Aorta (tissue), 5 donors: ENCODE measurements at places on chromosomes 5 and 9. TPM values are rescaled to one million over a fixed set of nuclear protein-coding genes. Genes with fewer than 3 reads are reported as not detected.

The ARL10 gene
- polyA plus RNA-seq = 8.3 TPM

The SLC34A1 gene
- not detected for polyA plus RNA-seq

The IL3 gene
- polyA plus RNA-seq = not detected

The TRPM6 gene
- polyA plus RNA-seq = 0.13 TPM

The BTNL9 gene
- 0.26 TPM for polyA plus RNA-seq

The ADCY2 gene
- 0.56 TPM for polyA plus RNA-seq

The ANKRD31 gene
- 0.03 TPM for polyA plus RNA-seq

- H3K4me3 ChIP-seq = no peak overlapping the region
- no peak for DNase-seq
- no peaks in the 10 kb centered on the region for H3K4me1 ChIP-seq
- H3K27ac ChIP-seq = no peak overlapping the region
- H3K27me3 ChIP-seq = no peaks in the 10 kb centered on the region
Observed at GRCh38 chr5:74919487-74919886, 53.3 kb upstream of the FAM169A start.

GRCh38 chr5:174644436-174644835 is 79.9 kb upstream of the MSX2 start:
- H3K4me3 ChIP-seq = no peak overlapping the region
- no peaks in the 10 kb centered on the region for H3K36me3 ChIP-seq
- no peaks in the 10 kb centered on the region for H3K27me3 ChIP-seq
- H3K27ac ChIP-seq = no peak overlapping the region
- no peaks in the 10 kb centered on the region for H3K4me1 ChIP-seq

DNA sequence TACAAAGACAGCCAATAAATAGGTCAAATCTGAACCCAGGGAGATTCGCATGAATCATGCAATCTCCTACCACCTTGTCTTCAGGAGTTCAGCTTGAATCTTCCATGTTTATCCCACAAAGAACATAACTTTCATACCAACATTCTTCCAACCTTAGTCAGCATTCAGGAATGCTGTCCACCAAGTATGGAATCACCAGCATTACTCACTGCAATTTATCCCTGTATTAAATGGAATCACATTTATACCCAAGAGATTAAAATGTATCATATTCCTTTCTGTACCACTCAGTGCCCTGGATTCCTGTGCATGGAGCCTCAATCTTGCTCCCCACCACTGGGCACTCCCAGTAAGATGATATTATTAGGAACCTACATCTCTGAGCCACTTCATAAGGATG is 162.6 kb downstream of the GLIS3 start:
- no peak overlapping the region for H3K4me3 ChIP-seq
- no peaks in the 10 kb centered on the region for H3K36me3 ChIP-seq
- no peaks in the 10 kb centered on the region for H3K4me1 ChIP-seq
- no peaks in the 10 kb centered on the region for H3K27me3 ChIP-seq
- no peak for DNase-seq

DNA sequence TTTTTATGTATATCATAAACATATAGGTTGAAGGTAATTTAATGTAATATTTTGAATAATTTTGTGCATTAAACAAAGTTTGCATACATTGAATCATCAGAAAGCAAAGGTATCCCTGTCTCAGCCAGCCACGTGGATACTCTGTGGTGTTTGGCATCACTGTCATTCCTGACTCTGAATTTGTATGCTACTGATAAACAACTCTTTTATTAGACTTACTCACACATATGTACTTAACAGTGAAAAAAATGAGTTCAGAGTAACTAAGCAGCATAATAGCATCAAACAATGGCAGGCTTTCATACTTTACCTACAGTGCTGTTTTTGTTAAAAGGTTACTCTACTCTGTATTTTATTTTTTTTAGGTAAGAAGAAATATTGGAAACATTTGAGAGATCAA is 171.9 kb downstream of the COMMD10 start:
- no peak for DNase-seq
- H3K27ac ChIP-seq = no peak overlapping the region
- H3K4me3 ChIP-seq = no peak overlapping the region

GRCh38 chr9:119071636-119072035 is 297.6 kb downstream of the BRINP1 start:
- H3K4me3 ChIP-seq = no peak overlapping the region
- H3K27ac ChIP-seq = no peak overlapping the region
- H3K27me3 ChIP-seq = no peaks in the 10 kb centered on the region
- DNase-seq = no peak

GRCh38 chr9:109316207-109316640 is 4.6 kb downstream of the EPB41L4B start:
- H3K4me1 ChIP-seq = peaks cover 2% of the 10 kb centered on the region
- no peaks in the 10 kb centered on the region for H3K36me3 ChIP-seq
- no peak overlapping the region for H3K27ac ChIP-seq
- DNase-seq = peak; percentile 83
- no peak overlapping the region for H3K4me3 ChIP-seq
- no peaks in the 10 kb centered on the region for H3K27me3 ChIP-seq

- H3K4me3 ChIP-seq = no peak overlapping the region
- no peak overlapping the region for H3K27ac ChIP-seq
- H3K27me3 ChIP-seq = no peaks in the 10 kb centered on the region
- DNase-seq = no peak
Observed at GRCh38 chr9:33703430-33704102, 91.8 kb upstream of the PRSS3 start.

DNA sequence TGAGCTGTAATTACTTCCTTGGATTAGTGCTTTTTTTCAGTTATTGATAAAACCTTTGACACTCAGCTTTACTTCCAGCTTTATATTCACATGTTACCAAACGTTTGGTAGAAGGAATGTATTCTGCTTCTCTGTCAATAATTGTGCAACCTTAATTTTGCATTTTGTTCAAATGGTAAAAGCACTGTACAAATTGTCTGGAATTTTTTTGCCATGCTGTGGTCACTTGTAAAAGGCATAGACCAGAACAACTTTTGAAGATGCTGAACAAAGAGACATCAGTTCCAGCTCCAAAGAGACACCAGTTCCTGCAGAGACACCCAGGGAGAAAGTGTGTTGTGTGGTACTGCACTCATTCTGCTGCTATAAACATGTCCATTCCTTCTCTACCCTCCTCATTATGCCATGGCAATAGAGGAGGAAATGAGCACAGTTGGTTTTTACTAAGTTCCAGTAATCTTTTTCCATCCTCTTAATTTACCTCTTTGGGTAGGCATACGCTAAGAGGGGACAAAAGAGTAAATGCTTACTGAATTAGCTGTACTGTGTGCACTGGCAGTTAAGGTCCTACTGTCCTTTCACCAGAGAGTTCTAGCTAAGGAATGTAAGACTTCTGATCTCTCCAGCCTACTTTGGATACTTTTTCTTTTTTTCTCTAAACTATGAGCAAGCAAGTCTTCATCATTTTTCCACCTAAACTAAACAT is 387.4 kb downstream of the FGF10 start:
- H3K27ac ChIP-seq = no peak overlapping the region
- H3K4me1 ChIP-seq = no peaks in the 10 kb centered on the region
- H3K36me3 ChIP-seq = no peaks in the 10 kb centered on the region
- H3K4me3 ChIP-seq = no peak overlapping the region
- DNase-seq = no peak
